ENCODE measurements at places on chromosomes 3 and 15.

DNA sequence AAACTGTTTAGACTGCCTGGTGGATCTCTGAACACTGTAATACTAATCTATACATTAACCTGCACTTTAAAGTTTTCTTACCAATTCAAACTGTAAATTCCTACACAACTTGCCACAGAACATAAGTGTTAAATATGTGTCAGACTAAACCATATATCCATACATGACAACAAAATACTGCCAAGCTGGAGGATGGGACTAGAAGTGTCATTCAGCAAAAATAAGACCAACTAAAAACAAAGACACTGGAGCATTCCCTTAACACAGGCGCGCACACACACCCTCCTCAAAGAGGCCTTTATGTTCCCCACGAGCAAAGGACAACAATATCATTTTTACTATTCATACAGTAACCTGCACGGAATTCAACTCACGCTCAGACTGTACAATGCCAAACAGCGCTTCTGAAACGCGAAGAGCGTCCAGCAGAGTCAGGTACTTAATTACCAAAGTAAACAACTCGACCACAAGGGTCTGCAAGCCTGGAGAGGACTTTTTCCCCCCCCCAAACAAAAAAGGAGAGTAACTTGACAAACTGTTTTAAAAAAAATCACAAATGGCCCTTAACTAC, 1.1 kb downstream of the DCUN1D1 start:
- peak; percentile 30 for ATAC-seq

- no peak for ATAC-seq
Measured at GRCh38 chr15:41567862-41568261, 8.8 kb downstream of the TYRO3 start.

GRCh38 chr3:195302431-195302830, 31.5 kb upstream of the XXYLT1 start:
- ATAC-seq: no peak

DNA sequence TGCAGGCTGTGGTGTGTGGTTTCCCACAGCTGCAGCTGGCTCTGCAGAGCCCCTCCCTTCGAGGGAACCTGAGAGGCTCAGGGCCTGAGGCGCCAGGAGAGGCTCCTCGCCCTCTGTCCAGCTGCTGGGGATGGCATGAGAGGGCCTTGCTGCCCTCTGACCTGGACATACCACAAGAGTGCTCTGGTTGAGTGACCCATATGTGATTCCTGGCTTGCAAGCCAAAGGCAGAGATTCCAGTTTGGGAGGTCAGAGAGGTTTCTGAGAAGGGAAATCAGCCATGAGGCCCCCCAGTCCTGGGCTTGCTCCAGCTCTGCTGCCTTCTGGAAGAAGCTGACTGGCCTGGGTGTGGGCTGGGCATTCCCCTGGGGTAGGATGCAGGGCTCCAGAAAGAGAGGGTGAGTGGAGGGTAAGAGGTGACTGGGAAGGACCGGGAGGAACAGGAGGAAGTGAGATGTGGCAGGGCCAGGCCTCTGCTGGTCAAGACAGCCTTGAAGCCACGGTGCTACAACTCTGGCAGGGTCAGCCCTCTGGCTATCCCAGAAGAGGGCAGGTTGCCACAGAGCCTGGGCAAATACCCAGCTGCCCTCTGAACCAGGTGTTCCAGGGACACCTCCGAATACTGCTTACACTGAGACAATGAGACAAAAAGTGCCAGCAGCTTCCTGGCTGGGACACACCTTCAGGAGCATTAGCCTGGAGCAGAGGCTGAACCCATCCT, 16.0 kb upstream of the SRP14 start:
- peak; percentile 18 for ATAC-seq

- ATAC-seq: no peak
Measured at GRCh38 chr3:175355801-175356335, 496.7 kb downstream of the NAALADL2 start.

- ATAC-seq: no peak
Measured at GRCh38 chr15:47846128-47846868, 129.0 kb downstream of the SEMA6D start.

- no peak for ATAC-seq
Measured at GRCh38 chr3:198051836-198052235, 91.8 kb downstream of the LMLN start.

DNA sequence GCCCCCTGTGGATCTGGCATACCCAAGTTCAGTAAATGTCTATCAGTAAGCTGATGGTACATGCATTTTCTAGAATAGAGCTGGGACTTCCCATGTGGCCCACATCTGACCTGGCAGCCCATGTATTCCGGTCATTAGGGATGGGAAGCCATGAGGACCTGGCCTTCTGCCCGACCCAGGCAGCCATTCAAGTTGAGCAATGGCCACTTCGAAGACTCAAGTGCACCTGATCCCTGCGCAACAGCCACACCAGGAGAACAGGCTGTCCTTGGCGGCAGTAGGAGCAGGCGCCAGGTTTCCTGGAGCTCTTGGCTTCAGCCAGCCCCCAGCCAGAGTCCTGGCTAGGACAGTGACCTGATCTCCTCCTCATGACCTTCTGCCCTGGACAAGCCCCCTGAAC, 14.6 kb downstream of the HEMK1 start:
- no peak for ATAC-seq

DNA sequence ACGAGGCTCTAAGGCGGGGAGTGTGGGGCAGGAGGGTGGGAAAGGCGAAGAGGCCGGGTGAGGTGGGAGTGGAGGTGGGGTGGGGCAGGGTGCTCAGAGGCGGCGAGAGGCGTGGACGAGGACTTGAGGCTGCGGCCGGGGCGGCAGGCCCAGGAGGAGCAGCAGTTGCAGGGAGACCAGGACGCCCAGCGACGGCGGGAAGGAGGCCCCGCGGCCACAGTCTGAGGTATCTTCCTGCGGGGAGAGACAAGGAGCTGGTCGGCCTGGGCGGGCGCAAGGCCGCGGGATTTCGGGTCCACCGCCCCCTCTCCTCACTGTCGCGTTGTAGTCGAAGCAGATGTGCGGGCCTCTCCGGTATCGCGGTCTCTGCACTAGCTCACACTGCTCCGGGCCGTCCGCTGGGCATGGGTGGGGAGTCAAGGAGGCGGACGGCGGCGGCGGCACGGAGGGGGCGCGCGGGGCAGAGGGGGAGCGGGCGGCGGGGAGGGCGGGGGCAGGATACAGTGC, 5.3 kb upstream of the TMEM115 start:
- no peak for ATAC-seq

- ATAC-seq: no peak
Measured at GRCh38 chr3:119557877-119558269, 1.5 kb downstream of the CD80 start.

DNA sequence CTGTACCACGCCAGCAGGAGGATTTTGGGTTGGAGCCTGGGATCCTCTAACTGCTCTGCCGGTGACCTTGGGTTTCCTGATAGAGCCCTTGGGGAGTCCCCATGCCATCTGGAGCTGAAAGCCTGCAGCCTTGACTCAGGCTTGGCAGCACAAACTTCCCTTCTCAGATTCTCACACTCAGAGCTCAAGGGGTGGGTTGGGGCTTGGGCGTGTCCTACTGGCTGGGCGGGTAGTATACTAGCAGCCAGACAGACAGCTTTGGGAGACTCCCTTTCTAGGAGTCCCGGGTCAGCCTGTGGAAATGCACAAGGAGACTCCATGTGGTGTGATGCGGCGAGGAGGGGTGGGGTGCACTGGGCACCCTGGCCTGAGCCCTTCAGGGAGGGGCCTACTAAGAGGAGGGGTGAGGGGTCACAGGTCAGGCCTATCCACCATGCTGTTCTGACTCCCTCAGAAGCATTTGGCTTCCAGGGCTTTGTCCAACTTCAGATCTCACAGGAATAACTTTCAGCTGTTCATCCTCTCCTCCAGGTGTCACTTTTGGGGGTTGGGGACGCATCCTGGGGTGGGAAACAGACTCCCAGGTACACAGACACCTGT, 21.6 kb upstream of the PLXNA1 start:
- ATAC-seq: peak; percentile 56

DNA sequence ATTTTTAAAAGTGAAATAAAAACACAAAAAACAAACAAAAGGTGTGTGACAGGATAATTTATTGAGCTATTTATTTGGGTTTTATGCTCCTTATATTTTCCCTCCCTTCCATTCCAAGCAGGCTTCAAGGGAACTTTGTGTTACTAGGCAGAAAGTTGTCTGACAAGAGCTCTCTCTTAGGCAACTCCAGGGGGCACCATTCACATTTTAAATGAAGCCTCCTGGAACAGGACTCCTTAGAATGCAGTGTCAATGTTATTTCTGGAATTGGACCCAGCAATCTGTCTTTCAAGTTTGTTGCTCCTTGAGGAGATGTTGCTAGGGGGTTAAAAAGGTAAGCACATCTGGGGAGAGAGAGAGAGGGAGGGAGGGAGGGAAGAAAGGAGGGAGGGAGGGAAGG, 5.4 kb upstream of the RFX7 start:
- ATAC-seq: peak; percentile 48

GRCh38 chr3:158671821-158672214, 630 bp downstream of the LXN start:
- ATAC-seq: no peak

DNA sequence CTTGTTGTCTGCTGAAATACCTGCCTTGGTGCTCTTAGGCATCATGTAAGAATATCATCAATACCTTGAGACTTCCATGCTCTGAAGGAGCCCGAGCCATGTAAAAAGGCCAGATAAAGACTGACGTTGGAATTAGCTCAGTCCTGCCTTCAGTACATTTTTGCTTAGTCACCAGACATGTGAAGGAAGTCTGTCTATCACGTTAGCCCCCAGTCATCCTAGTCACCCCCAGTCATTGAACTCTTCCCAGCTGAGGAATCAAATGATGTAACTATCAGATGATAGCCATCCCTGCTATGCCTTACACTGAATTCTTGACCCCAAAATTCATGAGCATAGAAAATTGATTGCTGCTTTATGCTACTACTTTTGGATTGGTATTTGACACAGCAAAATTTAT, 351.2 kb upstream of the SGO1 start:
- no peak for ATAC-seq

- no peak for ATAC-seq
Measured at GRCh38 chr3:128313071-128313725, 153.5 kb downstream of the DNAJB8 start.

- no peak for ATAC-seq
Measured at GRCh38 chr15:86312486-86312885, 232.8 kb downstream of the AGBL1 start.

DNA sequence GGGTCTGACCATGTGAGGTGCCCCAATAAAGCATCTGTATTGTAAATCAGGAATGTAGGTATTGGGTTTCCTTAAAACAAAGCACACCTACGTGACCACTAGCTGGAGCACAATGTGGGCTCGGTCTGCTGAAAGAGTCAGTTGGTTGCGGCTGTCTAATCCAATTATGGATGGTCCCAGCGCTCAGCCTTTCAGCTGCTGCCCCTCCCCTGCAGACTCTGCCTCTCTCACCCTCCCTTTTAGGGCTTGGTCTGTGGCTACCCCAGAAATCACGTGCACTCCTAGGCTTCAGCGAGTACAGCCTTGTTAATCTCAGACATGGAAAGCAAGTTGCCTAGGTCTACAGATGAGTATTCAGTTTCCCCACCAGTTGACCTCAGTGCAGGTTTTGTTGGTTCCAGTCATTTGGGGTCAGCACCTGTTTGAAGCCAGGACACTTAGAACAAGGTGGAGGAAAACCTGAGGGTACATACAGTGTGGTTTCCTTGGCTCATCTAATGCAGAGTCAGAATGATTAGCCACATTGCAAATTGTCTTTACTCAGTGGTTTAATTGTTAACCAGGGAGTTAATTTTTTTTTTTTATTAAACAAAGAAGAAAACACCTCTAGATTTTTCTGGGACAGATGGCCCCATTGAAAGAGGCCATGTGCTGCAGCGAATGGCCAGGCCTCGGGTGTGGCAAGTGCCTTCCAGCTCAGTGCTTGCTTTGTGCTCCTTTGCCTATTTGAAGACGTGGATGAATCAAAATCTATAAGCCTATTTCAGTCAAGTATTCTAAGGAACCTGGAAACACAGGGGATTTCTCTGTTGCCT, 137.7 kb downstream of the IGF1R start:
- no peak for ATAC-seq

DNA sequence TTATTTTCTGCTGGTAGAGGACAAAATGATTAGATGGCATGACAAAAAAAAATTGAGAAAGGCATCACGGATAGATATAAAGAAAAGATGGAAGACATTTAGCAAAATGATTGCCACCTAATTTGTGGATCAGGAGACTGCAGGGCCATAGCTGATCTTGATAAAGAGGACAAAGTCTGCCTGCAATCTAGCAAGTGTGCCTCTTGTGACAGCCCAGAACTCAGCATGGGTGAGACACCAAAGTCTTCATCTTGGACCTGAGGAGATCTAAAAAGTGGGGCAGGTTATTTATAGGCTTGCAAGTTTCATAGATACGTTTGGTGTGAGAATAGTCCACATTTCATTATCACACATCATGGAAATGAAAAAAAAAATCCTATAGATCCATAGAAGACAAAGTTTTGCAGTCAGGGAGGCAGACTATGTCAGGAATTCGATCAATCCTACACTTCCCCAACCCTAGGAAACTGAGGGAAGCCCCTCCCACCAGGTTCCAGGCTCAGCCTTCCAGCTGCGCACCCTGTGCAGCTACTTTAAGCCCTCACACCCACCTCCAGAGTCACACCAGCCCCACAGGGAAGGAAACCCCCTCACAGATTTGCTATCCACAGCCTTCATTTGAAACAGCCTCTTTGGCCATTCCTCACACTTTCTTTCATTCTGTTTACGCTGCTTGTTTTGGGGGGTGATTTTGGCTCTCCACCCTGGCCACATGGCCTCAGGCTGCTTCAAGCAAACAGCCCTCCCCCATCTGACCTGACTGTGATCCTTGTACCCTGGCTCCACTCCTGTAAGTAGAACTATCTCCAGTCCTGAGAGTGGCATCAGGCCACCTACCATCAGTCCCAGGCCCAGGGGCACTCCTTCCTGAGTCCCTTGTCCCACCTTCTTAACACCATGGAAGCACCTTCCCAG, 28.1 kb upstream of the KLHL6 start:
- no peak for ATAC-seq

DNA sequence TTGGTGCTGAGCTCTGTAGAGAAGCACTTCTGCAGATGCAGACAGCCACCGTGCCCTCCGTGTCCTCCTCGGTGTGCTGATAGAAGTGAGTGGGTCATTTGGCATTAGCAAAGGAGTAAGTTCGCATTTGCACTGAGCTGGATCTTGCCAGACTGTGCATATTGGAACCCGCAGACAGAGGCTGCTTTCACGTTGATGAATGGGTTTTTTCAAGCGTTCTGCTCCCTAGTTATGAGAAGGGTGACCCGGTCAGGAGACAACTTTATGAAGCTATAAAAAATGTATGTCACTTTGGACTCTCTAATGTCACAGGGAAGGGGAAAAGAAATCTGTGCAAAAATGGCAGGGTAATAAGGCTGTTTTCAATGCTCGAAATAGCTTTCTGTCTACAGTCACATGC, 739.4 kb downstream of the MCTP2 start:
- ATAC-seq: no peak

- ATAC-seq: no peak
Measured at GRCh38 chr15:90851940-90852339, 16.4 kb upstream of the FURIN start.

DNA sequence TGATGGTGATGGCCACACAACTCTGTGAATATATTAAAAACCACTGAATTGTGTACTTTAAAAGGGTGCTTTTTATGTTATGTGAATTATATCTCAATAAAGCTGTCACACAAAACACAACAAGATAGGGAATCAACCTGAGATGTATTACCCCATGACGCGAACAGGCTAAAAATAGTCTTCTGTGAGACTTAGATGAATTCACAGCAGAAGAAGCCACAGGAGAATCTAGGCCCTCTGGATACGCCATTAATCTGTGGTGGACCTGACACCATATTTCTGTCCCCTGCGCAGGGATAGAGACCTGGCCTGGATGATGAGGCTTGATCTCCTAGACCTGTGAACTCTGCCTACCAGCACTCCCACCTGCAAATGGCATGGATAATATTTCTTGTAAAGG, 146.0 kb upstream of the HACD2 start:
- no peak for ATAC-seq

- ATAC-seq: no peak
Measured at GRCh38 chr3:195238081-195238571, 32.8 kb downstream of the XXYLT1 start.

Measured in SK-N-SH treated with all-trans-retinoic acid at 6 μM for 48 hours (cell line).